IPS-NIHi11 (cell line): ENCODE measurements at places on chromosomes 5 and 9.
A peak's percentile ranks its signal among the peaks of the same experiment; 100 is the strongest.

- DNase-seq = peak; percentile 17
Measured at GRCh38 chr9:134061688-134062371, 6.0 kb downstream of the BRD3 start.

DNA sequence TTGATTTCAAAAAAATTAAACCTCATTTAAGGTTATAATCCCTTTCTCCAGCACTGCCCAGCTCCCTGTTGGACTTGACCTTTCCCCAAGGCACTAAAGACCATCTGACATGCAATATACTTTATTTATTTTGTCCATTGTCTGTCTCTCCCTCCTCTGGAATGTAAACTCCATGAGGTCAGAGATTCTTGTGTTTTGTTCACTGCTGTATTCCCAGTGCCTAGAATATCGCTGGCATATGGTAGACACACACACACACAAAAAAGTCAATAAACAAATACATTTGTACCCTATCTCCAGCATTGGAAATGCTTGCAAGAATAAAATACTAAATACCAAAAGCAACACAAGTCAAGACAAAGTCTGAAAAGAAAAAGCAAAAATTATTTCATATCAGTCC lies 17.3 kb upstream of the ARSB start:
- no peak for DNase-seq

DNA sequence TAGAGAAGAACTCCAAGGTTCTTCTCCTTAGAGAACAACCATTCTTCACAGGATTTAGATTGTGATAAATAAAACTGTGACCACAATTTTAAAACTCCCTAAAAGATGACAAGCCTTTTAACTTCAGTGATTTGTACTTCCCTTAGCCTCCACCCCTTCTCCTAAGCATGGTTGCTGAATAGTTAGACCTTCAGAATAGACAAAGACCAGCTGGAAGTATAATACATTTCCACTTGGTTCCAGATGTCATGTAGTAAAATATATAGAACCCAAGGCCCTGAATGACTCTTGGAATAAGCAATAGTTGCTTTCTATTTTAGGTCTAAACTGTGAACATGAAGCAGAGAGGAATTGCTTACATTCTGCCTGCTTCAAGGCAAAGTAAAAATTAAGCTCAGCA lies 208.7 kb downstream of the ARRDC3 start:
- no peak for DNase-seq

- DNase-seq = peak; percentile 35
Measured at GRCh38 chr9:137311986-137312851, 10.1 kb upstream of the NRARP start.

DNA sequence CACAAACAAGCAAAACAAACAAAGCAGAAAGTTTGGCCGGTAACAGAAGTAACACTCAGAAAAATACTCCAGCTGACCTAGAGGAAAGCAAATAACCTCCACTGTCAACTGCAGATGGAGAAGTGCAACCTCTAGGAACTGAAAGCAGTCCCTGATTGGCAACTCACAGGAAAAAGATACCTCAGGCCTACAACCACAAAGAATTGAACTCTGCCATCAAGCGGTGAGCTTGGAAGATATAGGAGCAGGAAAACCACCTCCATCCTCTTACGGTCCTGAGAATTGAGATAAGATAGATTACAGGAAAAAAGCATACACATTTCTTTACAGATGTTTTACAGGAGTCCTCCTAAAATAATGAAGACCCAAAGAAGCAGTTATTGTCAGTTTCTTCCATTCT lies 184.5 kb downstream of the PDZD2 start:
- no peak for DNase-seq

GRCh38 chr9:38007016-38007415 lies 62.0 kb downstream of the SHB start:
- DNase-seq = no peak

- DNase-seq = no peak
Measured at GRCh38 chr9:99573085-99573484, 248.6 kb upstream of the NR4A3 start.
